ENCODE measurements at places on chromosomes 11 and 22.
A peak's percentile ranks its signal among the peaks of the same experiment; 100 is the strongest.

- no peak for DNase-seq
Measured at GRCh38 chr11:119282495-119282894, 34.4 kb downstream of the MCAM start.

DNA sequence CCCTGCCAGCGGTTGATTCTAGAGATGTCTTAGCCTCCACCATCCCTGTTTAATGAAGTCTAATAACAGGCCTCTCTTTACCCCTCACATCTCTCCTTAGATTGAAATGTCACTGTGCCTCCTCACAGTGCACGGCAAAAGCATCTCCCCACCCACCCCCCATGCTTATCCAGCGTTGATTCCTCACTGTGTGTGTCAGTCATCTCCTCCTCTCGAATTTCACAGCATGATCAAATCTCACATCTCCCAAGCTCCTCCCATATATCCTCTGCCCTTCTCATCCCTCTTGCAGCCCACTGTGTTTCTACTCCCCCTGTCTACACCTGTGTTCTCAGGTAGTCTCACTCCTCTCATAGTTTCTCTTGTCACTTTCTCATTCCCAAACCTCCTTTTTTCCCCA, 84.6 kb downstream of the DBX1 start:
- no peak for DNase-seq

GRCh38 chr11:3939211-3939610, 83.7 kb downstream of the STIM1 start:
- DNase-seq: no peak

- DNase-seq: no peak
Measured at GRCh38 chr22:33850724-33851123, 69.6 kb downstream of the LARGE1 start.

DNA sequence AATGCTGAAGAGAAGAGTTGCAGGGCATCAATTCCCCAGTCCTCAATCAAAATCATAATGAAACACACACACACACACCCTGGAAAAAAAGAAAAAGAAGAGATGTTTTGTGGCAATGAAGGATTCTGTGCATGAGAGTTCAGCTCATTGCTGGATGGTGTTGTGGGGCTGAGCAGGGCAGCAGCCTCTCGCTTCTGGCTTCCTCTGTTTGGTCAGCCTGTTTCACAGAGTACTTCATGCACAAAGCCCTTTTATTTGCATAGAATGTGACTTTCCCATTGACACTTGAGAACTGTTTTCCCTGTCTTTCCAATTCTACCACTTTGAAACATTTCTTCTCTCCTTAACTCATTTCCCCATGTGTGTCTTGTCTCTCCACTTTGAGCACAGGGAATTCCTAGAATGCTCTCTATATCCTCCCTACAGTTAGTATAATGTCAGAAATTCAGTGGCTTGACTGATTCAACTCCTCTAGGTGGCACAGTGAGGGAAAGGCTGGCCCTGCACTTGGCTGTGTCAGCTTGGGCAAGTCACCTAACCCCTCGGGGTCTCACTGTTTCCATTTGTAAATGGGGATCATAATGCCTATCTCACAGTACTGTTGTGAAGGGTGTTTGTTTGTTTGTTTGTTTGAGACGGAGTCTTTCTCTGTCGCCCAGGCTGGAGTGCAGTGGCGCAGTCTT, 25.4 kb upstream of the BSX start:
- DNase-seq: no peak

DNA sequence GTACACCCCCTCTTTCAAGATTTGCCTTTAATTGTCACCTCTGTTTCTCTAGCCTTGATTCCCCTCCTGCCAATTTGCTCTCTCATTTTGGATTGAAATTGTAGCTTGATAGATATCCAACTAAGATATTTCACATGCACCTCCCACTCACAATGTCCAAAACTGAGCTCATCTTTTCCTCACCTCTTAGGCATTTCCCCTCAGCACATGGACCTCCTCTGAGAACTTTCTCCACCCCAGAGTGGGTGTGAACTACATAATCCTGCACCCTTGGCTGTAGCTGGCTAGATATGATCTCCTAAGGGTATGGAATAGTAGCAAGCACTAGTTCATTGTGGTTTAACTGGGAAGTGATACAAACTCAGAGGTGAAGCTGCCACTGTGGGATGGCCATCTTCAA, 91.5 kb upstream of the SESN3 start:
- DNase-seq: no peak

GRCh38 chr11:120632579-120632978, 121.0 kb downstream of the GRIK4 start:
- no peak for DNase-seq

DNA sequence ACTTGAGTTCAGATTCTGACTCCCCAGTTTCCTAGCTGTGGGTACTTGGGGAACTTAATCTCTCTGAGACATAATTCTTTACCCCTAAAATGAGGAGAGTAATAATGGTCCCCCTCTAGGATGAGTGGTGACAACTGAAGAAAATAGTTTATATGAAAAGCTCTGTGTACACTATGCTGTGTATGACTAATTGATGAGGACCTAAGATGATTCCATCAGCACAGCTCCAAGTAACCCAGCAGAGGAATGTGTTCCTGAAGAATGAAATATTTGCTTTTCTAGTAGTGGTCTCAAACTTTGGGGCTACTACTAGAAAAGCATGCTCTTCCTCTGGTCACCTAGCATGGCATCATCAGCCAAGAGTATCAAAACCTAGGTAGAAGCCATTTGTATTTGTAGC, 217.3 kb upstream of the NARS2 start:
- DNase-seq: no peak

DNA sequence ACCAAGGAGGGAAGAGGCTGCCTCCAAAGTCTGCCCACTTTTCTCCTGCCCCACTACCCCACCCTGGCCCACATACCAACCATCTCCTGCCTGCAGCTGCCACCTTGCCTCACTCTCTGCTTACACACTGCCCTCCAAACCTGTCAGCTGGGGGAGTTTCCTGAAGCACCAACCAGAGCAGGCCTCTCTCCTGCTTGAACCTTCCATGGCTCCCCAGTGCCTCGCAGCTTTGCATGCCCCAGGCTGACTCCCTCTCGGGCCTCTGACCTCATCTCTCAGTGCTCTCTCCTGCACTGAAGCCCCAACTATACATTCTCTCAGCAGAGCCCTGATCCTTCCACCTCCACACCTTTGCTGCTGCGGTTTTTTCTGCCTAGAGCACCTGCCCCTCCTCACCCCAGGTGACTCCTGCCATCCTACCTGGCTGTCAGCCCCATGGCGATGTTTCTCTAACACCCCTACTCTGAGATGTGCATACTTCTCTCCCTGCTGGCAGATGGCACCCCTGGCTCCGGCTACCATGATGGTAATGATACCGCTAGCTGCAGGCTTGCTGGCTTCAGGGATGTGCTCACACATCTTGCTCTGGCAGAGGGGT, 43.5 kb downstream of the MN1 start:
- DNase-seq: no peak

DNA sequence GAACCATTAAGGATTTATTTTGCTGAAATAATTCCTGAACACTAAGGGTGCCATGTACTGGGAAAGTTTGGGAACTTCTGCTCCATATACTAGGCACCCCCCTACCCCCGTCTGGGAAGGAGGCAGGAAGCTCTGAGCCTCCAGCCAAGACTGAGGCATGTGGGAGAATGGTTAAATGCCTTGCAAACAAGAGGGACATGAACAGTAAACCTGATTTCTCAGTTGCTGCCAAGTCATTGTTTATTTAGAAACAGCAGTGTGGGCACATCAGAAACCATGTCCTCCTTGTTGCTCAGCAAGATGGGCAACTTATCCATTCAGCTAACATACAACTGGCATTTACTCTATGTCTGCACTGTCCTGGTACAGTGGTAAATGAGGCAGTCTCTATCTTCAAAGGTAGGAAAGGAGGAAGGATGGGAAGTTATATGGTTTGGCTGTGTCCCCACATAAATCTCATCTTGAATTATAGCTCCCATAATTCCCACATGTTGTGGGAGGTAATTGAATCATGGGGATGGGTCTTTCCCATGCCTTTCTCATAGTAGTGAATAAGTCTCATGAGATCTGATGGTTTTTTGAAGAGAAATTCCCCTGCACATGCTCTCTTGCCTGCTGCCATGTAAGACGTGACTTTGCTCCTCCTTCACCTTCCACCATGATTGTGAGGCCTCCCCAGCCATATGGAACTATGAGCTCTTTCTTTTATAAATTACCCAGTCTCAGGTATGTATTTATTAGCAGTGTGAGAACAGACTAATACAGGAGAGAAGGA, 459.1 kb downstream of the MIAT start:
- DNase-seq: no peak

GRCh38 chr11:61265357-61265756, 24.4 kb downstream of the PGA5 start:
- no peak for DNase-seq

DNA sequence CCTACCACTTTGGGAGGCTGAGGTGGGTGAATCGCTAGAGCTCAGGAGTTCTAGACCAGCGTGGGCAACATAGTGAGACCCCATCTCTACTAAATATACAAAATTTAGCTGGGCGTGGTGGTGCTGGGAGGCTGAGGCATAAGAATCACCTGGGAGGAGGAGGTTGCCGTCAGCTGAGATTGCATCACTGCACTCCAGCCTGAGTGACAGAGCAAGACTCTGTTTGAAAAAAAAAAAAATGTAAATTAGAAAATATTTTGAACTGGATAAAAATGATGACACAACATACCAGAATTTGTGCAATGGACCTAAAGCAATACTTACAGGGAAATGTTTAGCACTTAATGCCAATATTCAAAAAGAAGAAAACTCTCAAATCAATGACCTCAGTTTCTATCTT, 46.4 kb downstream of the ATG16L2 start:
- DNase-seq: no peak

GRCh38 chr11:125479137-125479536, 16.9 kb downstream of the FEZ1 start:
- DNase-seq: no peak

DNA sequence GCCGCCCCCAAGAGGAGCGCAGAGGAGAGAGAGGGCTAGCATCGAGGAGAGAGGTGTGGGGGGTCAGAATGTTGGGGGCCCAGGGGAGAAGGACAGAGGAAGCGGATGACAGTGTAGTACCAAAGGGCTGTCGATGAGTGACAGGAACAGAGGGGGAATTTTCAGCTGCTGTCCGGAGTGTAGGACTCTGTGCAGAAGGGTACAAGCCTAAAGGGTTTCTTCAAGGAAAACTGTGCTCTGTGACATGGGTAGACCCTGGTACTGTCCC, 5.3 kb upstream of the NLRP6 start:
- no peak for DNase-seq

- no peak for DNase-seq
Measured at GRCh38 chr11:35087648-35088047, 51.3 kb upstream of the CD44 start.

DNA sequence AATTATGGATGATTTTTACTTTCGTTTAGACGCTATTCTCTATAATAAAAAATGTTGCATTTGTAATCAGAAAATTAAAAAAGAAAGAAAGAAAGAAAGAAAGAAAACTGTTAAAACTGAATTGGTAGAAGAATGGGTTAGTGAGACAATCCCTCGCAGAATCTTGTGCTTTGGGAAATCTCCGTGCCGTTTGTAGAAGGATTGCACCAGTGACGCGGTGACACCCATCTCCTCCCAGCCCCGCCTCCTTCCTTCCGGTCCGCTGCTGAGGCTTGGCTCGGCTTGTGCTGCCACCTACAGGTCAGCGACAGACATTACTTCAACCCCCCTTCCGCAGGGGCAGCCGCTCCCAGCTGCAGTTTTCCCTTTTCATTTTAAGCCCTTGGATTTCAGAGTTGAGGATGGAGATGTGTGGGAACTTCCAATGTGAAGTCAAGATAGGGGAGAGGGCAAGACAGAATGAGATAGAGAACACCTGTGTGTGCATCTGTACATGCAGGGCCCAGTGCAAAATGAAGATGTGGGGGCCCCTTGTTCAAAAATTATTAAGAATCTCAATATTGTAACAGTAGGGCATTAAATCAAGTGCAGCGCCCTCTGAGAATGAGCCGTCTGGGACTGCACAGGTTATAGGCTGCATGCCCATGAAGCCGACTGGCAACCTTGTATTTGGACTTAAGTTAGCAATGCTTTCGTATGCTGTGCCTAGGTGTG, 41.1 kb downstream of the TST start:
- peak; percentile 85 for DNase-seq

GRCh38 chr22:28882545-28882877, 861 bp upstream of the ZNRF3 start:
- DNase-seq: no peak

GRCh38 chr11:12801976-12802375, 127.8 kb downstream of the TEAD1 start:
- no peak for DNase-seq

DNA sequence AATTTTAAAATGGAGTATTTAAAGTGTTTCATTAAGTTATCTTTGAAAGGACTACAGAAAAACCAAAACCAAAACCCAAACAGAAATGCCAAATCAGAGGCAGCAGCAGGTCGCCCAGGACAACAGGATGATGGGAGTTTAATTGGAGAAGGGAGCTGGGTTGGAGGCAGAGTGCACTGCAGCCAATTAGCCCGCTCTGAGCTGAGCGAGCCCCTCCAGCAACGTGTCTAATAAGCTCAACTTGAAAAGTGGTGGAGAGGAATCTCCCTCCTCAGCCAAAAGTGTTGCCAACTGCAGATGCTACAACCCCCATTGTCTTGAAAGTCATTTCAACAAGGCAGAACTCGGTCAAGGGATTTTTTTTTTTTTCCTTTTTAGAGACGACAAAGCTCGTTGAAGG, 323.9 kb downstream of the CADM1 start:
- DNase-seq: no peak

GRCh38 chr11:48036011-48036410, 55.7 kb downstream of the PTPRJ start:
- no peak for DNase-seq

DNA sequence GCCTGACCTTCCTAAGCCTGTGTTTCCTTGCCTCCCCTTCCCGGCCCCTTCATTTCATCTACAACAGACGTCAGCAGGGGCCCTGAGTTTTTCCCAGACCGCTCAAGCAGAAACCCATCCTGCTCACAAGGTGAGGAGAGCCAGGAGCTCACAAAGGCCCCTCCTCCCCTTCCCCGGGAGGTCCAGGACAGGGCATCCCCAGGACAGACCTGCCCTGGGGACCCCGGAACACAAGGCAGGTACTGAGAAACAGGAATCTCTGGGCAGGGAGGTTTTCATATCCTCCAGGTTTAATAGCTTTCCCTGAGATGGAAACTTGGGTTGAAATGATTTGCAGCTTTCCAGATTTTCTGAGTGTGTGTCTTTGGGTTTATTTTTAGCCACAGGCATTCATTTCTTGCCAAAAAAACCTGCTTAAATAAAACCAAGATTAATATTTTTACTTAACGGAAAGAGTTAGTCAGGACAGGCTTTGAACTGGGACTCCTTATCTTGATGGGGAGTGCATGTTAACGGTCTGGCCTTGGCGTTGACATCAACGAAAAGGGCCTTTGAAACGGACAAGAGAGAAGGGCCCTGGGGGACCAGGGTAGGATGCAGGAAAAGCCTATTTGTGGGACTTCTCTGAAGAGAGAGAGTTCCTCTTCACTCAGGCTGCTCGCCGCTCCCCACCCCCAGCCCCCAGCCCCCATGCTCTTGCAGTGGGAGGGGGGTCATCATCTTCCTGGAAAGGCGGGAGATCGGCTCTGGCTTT, 38.5 kb downstream of the TIMP3 start:
- no peak for DNase-seq
